ENCODE measurements at places on chromosomes 13 and 19.
A peak's percentile ranks its signal among the peaks of the same experiment; 100 is the strongest.

GRCh38 chr13:21450936-21451335 is 8.2 kb downstream of the ZDHHC20 start:
- no peak for DNase-seq

GRCh38 chr13:106184790-106185189 is 350.7 kb downstream of the EFNB2 start:
- DNase-seq = no peak

GRCh38 chr19:39352381-39353255 is 10.4 kb downstream of the SAMD4B start:
- DNase-seq = no peak

GRCh38 chr13:46751811-46752635 is 44.9 kb downstream of the ESD start:
- DNase-seq = no peak

GRCh38 chr19:41352609-41353465 is 885 bp downstream of the TGFB1 start:
- DNase-seq = peak; percentile 54

DNA sequence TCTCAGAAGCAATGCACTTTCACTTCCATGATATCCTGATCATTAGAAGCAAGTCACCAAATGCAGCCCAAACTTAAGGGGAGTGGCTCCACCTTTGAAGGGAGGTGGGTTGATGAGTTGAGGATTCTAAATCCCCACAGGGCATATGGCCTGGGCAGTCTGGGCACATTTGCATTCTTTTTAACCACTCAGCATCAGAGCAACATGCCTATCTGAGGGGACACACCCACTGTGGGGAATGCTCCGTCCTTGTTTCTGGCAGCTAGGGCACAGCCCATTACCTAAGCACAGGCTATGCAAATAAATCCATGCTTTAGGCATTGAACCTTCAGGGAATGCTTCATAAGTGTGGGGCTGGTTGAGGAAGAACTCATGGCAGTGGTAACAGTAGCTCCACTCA is 12.3 kb upstream of the SACS start:
- no peak for DNase-seq

GRCh38 chr19:38308006-38308766 is 4.1 kb downstream of the C19orf33 start:
- DNase-seq = no peak

- DNase-seq = no peak
These were observed 30.0 kb downstream of the PDE4A start for GRCh38 chr19:10450191-10450852.

- no peak for DNase-seq
These were observed 90.7 kb downstream of the ATP8A2 start for GRCh38 chr13:25462301-25463125.

- no peak for DNase-seq
These were observed 311.7 kb downstream of the TBC1D4 start for GRCh38 chr13:75170311-75170710.

- no peak for DNase-seq
These were observed 2.1 kb downstream of the CLC start for GRCh38 chr19:39735688-39736087.

DNA sequence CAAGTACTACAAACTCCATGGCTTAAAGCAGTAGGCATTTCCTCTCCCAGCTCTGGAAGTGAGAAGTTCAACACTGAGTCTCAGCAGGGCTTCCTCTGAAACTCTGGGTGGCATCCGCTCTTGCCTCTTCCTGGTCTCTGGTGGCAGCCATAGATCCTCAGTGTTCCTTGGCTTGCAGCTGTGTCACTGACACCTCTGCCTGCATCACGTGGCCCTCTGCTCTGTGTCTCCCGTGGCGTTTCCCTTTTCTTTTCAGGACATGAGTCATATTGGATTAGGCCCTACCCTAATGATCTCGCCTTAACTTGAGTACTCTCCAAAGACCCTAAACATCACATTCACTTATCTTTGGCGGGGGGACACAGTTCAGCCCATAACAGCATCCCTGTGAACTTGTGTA is 466.7 kb downstream of the MYO16 start:
- DNase-seq = no peak

DNA sequence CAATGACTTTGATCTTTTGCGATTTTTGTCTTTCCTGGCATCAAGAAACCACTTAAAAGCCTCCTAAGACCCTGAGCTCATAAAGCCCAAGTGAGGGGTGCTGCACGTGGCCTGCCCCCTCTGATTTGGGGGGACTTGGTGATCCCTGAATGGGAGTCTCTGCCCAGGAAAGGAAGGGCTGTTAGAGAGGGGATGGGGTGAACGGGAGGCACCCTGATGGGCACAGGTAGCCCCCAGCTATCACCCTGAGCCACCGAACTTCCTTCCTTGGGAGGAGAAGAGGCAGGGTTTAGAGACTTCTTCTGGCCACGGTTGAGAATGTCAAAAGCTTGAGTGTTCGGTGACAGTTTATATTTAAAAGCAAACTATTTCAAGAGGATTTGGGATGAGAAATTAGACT is 305.5 kb downstream of the ZNF536 start:
- no peak for DNase-seq

DNA sequence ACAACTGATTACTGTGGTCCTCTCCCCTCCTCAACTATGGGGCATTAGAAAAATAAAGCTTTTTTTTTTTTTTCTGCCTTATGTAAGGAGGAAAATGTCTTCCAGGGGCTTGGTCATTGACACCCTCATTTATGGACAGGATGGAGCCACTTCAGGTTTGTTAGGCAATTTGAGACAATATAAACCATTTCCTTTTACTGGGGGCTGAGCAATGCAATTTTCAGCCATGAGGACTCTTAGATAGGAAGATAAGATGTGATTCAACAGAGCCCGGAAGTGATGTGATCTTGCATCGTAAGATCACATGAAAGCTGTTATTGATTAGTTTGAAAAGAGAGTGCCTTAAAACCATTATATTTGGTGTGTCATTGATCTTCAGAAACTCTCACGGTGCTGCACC is 210.8 kb downstream of the OXGR1 start:
- DNase-seq = no peak

- DNase-seq = no peak
These were observed at the start of gene CACNG6 for GRCh38 chr19:53991224-53992113. Gene CACNG6, plus strand, starts transcription at chr19:53991637. Its CDS starts 1,241 bp downstream, at chr19:53992878.

DNA sequence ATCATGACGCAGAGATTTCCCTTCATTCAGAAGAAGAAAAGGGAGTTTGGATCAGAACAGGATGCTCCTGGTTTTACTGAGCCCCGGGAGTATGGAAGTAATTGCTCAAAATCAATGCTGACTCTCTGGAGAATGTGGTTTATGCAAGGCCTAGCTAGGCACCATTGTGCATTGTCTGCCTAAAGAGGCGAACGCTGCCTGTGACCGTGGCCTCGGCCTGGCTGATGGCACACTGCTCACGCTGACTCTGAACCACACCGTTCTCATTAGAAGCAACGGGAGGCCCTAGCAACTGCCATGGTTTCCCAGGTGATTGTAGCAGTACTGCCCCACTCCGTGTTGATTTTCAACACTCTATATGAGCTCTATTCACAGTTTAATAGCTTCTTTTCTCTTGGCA is 41.7 kb upstream of the UBL3 start:
- DNase-seq = no peak

DNA sequence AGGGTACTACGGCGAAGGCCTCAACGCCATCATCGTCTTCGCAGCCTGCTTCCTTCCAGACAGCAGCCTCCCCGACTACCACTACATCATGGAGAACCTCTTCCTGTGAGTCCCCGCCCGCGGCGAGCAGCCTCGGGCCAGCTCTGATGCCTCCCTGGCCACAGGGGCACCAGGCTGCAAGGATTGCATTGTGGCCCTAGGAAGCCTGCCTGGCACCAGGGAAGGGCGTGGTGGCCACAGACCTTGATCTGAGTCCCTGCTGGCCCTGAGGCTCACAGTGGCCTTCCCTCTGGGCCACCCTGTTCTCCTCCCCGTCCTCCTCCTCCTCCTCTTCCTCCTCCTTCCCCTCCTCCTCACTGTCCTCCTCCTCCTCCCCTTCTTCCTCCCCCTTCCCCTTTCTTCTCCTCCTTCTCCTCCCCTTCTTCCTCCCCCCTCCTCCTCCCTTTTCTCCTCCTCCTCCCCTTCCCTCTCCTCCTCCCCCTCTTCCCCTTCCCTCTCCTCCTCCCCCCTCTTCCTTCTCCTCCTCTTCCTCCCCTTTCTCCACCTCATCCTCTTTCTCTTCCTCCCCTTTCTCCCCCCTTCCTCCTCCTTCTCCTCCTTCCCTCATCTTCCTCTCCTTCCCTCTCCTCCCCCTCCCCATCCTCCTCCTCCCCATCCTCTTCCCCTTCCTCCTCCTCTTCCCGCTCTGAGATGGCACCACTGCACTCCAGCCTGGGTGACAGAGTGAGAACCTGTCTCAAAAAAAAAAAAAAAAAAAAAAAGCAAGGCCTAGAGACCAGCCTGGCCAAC is 24.4 kb upstream of the NMRK2 start:
- peak; percentile 31 for DNase-seq

GRCh38 chr19:16268676-16269319 is 55.8 kb upstream of the KLF2 start:
- no peak for DNase-seq

GRCh38 chr19:42198676-42199439 is 18.6 kb downstream of the DEDD2 start:
- DNase-seq = peak; percentile 80

GRCh38 chr13:31982540-31982939 is 49.0 kb upstream of the FRY start:
- no peak for DNase-seq

- no peak for DNase-seq
These were observed 57.4 kb downstream of the ESD start for GRCh38 chr13:46739447-46740098.

- DNase-seq = no peak
These were observed 36.1 kb upstream of the EPHX3 start for GRCh38 chr19:15268192-15268927.

DNA sequence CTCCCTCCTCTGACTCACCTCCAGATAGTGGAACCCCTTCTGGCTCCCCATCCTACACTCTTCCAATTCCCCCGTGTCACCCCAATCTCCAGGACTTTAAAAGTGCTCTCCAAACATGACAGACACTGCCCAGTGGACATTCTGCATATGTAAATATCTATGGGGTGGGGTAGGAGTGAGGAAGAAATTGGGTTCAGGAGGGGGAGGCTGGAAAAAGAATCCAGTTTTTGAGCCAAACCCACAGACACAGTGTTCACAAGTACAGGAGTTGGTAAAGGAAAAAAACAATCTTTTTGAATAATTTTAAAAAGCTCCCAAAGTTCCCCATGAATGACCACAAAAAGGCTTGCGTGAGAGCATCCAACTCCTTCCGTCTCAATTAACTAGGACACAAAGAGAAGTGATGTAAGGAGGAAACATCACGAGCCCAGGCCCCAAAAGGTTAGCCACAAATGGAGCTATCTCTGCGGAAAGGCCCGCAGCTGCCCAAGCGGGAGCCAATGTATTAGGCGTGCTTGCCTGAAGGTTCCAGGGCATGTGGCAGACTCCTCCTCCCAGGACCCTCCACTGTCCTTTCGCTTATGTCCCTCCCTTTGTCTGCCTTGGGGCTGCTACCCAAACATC is 18.0 kb downstream of the ZC3H4 start:
- peak; percentile 95 for DNase-seq

- no peak for DNase-seq
These were observed 8.1 kb downstream of the ZNF460 start for GRCh38 chr19:57288373-57288772.

- no peak for DNase-seq
These were observed 1.7 kb downstream of the PCDH8 start for GRCh38 chr13:52846567-52847321.

DNA sequence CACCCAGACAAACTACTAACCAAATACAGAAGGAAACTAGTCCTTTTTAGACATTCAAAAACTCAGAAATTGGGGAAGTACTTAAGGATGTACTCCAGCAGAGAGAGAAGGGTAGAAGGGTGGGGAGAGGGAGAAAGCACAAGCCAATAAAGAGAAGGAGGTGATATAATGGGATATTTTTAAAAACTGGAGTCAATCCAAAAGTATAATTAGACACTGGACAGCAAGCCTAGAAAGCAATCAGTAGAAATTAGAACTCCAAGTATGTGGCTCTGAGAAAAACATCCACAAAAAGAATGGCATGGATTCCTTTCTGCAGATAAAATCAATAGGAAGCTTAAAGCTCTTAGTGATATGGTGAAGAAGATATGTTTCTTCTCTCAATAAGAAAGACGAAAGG is 55.8 kb downstream of the PEPD start:
- DNase-seq = no peak

DNA sequence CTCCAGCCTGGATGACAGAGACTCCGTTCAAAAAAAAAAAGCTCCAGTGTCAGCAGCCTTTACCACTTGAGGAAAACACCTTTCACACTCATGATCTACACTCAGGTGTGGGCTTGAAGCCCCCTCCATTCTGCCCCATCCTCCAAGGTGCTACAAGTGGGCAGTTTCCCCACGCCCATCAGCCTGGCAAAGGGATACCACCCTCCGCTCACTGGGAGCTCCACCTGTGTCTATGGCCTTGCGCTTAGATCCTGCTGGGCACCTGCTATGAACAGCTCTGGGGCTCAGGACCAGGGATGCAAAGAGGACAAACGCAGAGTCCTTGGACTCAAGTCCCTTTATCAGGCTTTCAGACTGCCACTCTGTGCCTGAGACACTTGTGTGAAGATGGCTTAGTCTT is 127.8 kb downstream of the CRYL1 start:
- no peak for DNase-seq

DNA sequence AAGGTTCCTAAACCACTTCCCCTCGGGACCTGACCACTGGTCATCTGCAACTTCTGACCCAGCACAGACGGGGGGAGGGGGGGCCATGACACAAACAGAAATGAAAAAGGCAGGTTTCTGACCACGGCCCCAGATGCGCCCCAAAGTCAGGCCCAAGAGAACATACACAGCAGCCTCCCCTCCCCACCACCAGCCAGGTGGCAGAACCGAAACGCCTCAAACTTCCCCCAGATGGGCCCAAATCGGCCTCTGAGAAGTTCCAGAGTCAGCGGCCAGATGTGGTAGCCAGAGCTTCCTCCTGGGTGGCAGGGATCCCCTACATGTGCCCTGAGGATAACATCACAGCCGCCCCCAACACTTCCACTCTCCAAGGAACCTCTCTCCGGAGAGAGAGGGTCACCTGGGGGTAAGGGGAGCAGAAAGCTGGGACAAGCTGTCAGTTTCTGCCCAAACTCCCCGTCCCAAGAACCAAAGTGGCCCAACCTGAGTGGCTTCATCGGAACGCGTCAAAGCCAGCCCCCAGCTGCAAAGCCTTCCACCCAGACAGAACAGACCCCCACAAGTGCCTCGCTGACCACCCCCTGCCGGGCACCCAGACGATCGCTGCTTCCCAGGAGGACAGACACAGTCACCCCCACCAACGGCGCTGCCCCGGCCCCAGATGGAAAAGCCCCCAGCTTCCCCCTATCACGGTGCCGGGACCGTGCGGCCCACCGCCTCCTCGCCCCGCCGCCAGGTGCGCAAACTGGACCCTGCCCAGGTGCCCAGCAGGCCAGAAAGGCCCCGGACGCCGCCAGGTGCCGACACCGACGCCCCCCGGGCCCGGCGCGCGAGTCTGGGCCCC is 800 bp downstream of the ELL start:
- DNase-seq = no peak
